ENCODE measurements at places on chromosomes 1 and 21. TPM values are rescaled to one million over a fixed set of nuclear protein-coding genes. Genes with fewer than 3 reads are reported as not detected.
A peak's percentile ranks its signal among the peaks of the same experiment; 100 is the strongest.

S100A3 gene
- 9.6 TPM for total RNA-seq

KLHL20 gene
- 11.8 TPM for total RNA-seq

HTR1D gene
- total RNA-seq: not detected

CITED4 gene
- 28.7 TPM for total RNA-seq

- ATAC-seq: no peak
Measured at GRCh38 chr21:18340387-18340942, 63.1 kb downstream of the TMPRSS15 start.

GRCh38 chr1:87449348-87449963 lies 120.8 kb downstream of the LMO4 start:
- ATAC-seq: peak; percentile 61

- no peak for ATAC-seq
Measured at GRCh38 chr1:202835548-202836072, 24.9 kb downstream of the PCAT6 start.

- no peak for ATAC-seq
Measured at GRCh38 chr1:17665054-17665453, 90.1 kb upstream of the ACTL8 start.

- ATAC-seq: no peak
Measured at GRCh38 chr1:116850436-116850835, 59.3 kb upstream of the PTGFRN start.

Data from esophagus mucosa (tissue), 1 donor.